ENCODE measurements at places on chromosomes 11 and 22.
A peak's percentile ranks its signal among the peaks of the same experiment; 100 is the strongest.

- no peak for DNase-seq
Observed at GRCh38 chr11:61480261-61480993, 28.1 kb upstream of the LRRC10B start.

- no peak for DNase-seq
Observed at GRCh38 chr11:65639623-65640482, 2.0 kb downstream of the SIPA1 start.

GRCh38 chr22:28783786-28784671 lies 11.5 kb downstream of the CCDC117 start:
- peak; percentile 26 for DNase-seq

GRCh38 chr22:37324340-37325038 lies 42.2 kb downstream of the CYTH4 start:
- DNase-seq = no peak

DNA sequence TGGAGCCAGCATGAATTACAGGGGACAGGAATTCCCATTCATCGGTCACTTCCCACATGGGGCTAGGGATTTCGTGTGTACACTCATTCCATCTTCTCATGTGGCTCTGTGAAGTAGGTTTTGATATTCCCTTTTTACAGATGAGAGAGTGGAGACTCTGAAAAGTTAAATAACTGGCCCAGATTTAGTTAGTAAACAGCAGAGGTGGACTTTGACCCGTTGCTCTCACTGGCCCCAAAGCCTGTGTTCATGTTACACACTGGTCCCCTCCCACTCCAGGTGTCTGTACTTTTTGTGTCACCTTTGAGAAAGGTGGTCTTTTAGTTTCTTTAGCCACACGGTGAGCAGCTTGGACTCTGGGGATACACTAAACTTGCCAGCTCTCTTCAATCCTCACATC lies 108.5 kb downstream of the MICAL2 start:
- no peak for DNase-seq

DNA sequence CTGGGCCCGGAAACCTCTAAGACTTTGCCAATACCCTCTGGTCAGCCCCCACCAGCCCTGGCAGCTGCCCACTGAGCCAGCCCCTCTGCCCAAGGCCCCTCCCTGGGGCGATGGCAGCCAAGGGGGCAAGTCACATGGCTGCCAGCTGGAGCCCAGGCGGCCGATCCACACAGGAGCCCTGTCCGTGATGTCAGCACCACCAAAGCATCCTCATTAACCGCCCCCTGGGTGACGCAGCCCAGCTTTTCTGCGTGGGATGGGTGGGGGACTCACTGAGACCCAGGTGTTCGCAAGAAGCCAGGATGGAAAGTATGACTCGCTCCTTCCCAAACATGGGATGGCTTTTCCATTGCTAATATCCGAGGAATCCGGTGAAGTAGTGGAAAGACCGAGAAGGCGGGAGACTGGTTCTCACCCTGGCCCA lies 46.6 kb upstream of the WNT7B start:
- DNase-seq = no peak

- DNase-seq = no peak
Observed at GRCh38 chr11:13315517-13316432, 38.2 kb downstream of the BMAL1 start.

DNA sequence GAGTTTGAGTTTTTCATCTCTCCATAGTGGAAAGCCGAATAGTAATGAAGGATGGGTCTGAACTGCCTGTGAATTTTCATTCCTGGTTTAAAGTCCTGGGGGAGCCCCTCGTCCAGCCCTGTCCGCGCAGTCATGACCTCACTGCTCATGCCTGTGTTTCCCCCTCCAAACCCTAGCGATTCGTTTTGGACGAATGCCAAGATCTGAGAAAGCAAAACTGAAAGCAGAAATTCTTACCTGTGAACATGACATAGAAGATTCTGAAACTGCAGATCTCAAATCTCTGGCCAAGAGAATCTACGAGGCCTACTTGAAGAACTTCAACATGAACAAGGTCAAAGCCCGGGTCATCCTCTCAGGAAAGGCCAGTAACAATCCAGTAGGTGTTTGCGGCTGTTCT lies 30.5 kb downstream of the CDPF1 start:
- no peak for DNase-seq

DNA sequence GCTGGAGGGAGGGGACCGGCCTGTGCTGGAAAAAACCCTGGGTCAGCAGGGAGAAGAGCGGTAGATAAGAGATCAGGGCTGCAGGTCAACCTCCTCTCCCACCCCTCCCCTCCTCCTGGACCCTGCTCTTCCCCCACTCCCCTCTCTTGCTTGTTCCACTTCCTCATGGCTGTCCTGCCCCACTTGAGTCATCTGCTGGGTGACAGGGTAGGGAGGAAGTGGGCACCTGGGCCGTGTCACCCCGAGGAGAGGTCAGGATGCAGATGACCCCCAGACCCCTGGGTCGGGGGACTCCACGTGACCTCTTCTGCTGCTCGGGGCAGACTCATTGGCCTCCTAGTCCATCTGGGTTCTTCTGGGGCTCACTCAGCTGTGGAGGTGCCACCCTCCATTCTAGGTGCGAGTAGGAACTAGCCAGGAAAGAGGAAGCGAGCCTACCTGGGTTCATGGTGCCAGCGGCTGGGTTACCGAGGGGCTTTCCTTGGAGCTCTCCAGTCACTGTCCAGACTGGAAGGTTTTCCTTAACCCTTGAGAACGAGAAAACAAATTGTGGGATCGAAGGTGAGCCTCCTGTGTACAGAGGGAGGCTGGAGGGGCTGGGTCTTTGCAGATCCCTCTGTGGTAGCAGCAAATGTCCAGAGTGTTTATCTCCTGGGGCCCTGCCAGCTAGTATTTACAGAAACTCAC lies 6.5 kb downstream of the APOL2 start:
- DNase-seq = no peak

- no peak for DNase-seq
Observed at GRCh38 chr11:120792306-120792705, 231.6 kb upstream of the TBCEL start.

GRCh38 chr11:26228778-26229177 lies 103.2 kb upstream of the ANO3 start:
- DNase-seq = no peak

GRCh38 chr11:17004486-17005148 lies 9.6 kb downstream of the PLEKHA7 start:
- DNase-seq = no peak

DNA sequence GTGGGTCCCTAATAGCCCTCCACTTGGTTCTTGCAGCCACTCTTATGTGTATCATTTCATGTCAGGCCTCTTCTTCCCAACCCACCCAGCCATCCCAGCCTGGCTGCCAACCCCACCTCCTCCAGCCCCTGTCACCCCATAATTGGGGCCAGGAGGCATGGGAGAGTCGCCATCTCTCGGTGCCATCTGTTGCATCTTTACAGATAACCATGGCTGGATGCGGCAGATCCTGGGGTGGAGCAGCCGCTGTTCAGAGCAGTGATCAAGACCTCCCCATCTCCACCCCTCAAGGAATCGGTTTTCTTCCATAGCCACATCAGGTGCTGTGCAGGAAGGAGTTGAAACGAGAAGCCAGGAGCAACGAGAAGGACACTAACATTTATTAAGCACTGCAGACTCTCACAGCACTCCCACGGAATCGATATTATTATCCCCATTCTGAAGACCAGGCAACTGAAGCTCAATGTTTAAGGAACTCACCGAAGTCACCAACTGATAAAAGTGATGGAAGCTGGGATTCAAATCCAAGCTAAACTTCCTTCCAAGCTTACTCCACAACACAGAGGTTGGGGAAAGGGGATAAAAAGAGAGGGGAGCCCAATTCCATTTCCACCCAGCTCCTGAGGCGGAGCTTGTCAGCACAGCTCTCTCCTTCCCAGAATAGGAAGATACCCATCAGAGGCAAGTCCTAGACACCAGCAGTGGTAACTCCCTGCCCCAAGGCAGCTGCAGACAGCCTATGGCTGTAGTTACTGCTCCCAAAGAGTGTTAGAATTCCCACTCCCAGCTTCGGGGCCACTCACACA lies 2.7 kb downstream of the SLC43A1 start:
- DNase-seq = no peak

DNA sequence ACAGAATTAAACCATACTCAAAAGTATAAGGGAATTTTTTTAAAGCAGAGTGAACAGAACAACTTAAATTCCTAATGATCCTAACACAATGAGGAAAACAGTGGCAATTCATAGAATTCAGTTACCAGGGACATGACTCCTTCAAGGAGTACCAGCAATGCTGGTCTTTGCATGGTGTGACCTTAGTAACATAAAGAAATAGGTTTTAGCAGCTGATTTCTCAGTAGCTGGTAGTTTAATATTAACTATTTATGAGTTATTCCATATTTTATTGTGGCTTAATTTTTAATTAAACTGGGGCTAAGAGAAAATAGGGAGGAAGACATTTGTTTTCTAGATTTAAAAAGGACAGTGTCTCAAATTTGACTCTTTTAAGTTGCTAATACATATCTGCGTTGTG lies 30.9 kb downstream of the CHKA start:
- DNase-seq = no peak

- DNase-seq = no peak
Observed at GRCh38 chr11:62680825-62681240, 2.0 kb upstream of the UBXN1 start.

GRCh38 chr11:76391021-76391420 lies 9.9 kb downstream of the GVQW3 start:
- no peak for DNase-seq

- DNase-seq = no peak
Observed at GRCh38 chr11:67055812-67056211, 835 bp upstream of the RHOD start.

DNA sequence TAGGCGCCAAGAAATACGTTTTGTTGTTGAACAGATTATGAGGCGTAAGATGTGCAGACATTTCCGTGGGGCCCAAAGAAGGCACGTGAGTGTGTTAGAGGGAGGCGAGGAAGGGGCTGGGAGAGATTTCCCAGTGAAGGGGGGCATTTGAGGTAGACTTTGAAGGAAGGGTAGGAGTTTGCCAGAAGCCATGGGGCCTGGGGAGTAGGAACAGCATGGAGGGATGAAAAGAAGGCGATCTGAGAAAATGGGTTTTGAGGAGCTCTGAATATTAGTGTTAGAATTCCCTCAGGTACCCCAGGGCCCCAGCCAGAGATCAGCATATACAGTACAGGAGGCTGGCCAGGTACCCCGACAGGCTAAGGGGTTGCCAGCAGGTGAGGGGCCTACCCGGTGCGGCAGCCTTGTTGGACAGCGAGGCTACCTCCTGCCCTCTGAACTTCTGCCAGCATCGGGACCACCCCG lies 414 bp upstream of the MIEF1 start:
- DNase-seq = no peak

DNA sequence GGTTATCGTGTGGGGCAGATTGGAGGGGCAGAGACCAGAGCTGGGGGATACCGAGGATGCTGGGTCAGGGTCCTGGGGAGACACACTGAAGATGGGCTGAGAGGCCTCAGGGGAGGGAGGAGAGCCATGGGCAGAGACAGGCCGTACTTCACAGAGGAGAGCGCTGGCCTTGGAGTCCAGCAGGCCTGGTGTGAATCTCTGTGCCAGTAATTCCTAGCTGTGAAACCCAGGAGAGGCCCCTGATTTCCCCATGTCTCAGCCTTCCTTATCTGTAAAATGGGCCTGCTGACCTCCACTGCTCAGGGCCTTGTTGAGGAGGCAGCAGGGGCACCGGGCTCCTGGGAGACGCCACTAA lies 23.4 kb downstream of the CACNA1I start:
- DNase-seq = no peak
